ENCODE measurements at places on chromosomes 7 and 10.

DNA sequence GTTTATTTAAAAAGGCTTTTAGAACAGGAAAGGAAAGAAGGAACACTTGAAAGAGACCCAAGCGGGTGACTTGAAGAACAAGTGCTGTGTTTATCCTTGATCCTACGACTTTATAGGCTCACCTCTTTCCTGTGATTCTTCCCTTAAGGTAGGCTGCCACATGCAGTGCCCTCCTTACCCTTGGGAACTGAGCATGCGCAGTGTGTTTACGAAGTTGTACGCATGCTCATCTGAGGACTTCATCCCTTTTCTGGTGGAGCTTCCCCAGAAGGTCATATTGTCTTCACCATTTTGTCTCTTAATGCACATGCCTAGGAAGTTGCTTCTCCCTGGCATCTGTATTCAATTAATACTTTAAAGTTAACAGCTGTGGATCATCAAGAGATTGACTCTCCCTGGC is 49.9 kb upstream of the VOPP1 start:
- no peak for DNase-seq

DNA sequence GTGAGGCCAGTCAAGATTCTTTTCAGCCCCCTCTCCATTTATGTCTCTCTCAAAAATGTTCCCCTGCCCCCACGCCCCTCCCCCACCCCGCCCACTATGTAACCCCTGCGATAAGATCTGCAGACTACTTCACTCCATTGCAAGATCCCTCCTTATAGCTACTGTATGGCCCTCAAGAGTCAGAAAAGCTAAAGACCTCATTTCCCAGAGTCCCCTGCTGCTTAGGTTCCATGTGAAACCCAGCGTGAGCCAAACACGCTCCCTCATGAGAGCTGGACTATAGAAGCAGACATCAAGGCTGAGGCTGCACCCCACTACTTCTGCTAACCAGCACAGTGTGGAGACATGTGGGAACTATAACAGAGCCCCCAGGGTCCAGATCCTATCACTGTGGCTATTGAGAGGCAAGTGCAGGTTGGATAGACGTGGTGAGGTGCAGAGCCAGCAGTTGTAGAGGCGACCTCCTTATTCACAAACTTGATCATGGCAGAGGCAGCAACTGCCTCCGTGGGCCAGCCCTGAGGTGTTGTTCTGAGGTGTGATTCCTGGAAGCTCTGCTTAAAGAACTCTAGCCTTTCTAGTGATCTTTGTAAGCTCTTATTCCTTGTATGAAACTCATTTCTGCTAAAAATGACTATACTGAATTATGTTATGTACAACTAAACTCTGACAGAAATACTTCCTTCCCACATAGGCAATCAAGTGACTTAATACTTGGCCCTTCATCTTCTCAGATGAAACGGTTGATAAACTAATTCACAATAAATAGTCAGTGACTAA is 117.0 kb upstream of the ARID5B start:
- no peak for DNase-seq

DNA sequence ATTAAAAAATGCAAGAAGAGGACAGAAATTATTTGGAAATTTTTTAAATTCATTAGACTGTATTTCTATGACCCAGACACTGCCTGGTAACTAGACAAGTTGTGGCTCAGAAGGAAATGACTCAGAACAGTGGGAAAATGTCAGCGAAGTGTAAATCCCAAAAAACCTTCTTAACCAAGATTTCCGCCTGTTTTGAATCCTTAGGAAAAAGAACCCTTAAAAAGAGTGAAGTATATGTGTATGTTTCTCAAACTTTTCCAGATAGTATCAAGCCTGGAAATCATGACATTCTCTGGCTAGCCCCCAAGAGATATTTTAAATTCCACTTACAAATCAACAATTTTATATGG is 42.7 kb upstream of the PLXNA4 start:
- no peak for DNase-seq

DNA sequence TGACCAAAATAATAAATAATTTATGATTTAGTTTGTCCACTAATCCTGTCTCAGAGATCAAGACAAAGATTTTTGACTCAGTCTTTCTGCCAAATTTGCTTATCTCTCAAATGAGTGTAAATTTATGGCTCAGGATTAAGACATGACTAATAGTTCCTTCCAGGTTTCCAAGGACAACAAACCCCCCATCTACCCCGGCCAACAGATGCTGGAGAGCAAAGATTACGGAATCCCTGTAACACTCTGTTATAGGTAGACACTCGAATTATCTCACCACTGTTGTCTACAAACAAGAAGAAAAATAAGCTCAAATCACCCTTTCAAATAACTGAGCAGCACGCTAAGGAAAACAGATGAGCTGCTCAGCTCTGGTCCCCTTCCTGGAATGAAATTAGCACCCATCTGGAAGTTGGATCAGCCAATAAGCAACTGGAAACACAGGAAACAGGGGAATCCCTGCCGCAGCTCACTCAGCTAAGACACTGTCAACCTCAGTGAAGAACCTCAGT is 56.8 kb upstream of the SVIL start:
- DNase-seq, result no peak

GRCh38 chr7:56062382-56062781 is 1.7 kb upstream of the SUMF2 start:
- no peak for DNase-seq

DNA sequence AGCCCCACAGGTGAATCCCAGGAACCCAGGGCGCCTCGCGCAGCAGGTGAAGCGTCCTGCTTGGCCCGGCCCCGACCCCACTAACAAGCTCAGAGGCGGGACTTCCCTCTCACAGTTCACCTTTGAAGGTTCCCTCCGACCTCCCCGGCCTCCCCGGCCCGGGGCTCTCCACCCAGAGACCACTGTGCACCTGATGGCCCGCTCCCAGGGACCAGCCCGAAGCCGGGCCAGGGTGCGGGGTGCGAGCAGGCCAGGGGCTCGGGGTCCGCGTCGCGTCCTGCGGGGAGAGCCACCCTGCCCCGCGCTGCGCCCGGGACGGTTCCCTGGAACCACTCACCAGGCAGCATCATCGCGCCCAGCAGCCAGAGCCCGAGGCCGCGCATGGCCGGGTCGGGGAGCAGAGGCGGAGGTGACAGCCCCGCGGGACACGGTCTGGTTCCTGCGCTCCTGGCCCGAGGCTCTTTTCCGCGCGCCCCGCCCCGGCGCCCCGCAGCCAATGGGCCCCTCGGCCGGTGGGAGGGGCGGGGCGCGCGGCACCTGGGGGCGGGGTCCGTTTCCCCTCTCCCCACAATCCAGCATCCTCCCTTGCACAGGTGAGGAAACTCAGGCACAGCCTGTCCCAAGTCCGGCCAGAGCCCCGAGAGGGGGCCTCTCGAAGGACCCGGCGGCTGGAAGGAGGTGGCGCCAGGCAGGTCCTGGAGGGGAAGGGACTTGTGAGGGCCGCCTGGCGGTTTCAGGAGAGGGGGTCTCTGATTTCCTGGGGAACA is at the start of gene ADAM8:
ADAM8 (minus strand) TSS at position 434 of the 767 bp plus-strand sequence; CDS start at position 383, 51 bp downstream.
- DNase-seq, result no peak

DNA sequence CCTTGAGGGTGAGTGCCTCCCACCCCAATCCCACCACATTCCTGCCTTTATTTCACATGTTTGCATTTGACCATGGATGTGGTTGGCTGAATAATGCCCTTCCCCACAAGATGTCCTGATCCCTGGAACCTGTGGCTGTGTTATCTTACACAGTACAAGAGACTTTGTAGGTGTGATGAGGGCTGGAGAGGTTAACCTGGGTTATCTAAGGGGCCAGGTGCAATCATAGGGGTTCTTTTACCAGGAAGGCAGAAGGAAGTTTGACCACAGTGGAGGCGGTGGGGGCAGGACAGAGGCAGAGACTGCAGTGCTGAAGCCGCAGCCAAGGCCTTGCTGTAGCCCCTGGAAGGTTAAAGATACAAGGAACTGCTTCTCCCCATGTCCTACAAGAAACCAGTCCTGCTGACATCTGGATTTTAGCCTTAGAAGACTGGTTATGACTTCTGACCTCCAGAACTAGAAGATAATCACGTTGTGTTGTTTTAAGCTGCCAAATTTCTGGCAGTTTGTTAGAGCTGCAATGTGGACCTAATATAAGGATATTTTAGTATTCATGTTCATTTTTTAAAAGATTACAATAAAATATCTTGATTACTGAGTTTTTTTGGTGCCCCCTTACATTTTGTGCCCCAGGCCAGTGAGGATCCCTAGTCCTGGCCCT is 136.6 kb downstream of the ARHGAP22 start:
- DNase-seq, result no peak

GRCh38 chr10:30359373-30360206 is 10.5 kb upstream of the MTPAP start:
- DNase-seq, result peak; percentile 70

DNA sequence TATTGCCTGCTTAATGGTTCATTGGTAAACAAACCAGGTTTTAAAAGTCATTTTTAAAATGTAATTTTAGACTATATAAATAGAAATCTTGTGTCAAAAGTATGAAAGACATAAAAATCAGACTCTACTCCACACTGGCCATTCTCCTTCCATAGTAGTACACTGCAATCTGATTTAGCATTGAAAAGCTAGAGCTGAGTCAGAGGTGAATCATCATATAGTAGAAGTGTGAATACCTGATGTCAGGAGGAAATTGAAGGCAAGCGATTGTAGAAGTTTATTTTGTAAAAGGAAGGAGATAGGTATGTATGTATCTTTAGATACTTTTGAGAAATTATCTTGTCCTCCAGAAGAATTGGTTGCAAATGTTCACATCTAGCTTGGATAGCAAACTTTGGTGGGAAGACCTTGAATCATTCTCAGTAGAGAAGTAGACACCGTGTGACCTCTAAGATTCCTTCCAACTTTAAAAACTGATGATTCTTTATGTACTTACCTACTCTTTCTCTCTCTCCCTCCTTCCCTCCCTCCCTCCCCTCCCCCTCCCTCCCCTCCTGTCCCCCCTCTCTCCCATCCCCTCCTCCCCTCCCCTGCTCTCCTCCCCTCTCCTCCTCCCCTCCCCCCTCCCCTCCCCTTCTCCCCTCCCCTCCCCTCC is 88.1 kb downstream of the BTAF1 start:
- DNase-seq, result no peak

GRCh38 chr10:104065748-104066147 is 19.9 kb downstream of the COL17A1 start:
- DNase-seq, result no peak

- DNase-seq, result no peak
Observed at GRCh38 chr10:95788830-95789229, 32.9 kb downstream of the ENTPD1 start.

DNA sequence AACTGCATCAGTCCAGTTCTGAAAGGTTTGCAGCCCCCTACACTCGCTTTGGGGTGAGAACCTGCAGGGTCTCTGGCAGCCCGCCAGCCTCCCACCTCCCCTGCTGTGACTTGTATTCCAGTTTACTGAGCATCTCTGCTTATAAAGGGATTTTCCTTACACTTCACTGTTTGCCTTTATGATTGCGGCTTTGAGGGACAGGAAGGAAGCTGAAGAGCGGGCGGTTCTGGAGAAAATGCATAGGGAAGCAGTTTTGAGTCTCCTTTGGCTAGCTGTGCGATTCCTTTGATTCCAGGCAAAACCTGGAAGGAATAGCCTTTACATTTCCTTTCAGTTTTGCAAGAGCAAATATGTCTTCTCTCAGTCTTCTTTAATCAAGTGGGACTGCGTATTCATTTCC is 65.0 kb upstream of the TRIM8 start:
- DNase-seq, result no peak

DNA sequence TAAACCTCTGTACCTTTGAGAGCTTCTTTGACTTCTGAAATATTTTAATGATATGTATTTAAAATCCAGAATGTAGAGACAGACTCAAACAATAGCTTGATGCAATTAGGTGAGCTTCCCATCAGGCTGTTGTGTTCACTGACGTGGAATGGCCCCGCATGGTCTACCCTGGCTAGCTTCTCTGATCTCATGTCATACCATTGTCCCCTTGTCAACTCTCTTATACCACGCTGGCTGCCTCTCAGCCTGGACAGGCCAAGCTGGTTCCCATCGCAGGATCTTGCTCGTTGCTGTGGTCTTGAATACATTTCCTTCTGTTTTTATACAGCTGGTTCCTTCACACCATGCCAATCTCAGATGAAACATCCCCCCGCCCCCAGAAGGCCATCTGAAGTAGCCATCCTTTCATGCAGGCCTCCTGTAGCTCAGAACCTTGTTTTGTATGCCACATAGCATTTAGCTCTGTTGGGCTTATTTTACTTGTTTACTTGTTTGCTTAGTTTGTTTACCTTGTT is 84.2 kb downstream of the FANK1 start:
- no peak for DNase-seq

DNA sequence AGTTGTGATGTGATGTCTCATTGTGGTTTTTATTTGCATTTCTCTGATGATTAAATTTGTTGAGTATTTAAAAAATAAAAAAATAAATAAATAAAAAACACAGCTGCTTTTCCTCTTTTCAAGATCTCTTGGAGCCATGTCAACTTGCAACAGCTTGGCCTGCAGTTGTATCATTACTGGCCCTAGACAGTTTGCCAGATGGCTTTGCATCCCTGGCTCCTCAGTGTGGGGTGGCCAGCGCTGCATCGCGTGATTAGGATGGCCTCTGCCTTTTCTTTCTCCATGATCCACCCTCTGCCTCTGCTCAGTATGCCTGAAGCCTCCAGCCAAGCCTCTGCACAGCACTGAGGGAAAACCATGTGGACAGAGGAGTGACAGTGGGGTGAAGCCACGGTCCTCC is 96.8 kb downstream of the PPP1R3C start:
- no peak for DNase-seq

- DNase-seq, result no peak
Observed at GRCh38 chr7:35454575-35455385, 200.9 kb upstream of the TBX20 start.

DNA sequence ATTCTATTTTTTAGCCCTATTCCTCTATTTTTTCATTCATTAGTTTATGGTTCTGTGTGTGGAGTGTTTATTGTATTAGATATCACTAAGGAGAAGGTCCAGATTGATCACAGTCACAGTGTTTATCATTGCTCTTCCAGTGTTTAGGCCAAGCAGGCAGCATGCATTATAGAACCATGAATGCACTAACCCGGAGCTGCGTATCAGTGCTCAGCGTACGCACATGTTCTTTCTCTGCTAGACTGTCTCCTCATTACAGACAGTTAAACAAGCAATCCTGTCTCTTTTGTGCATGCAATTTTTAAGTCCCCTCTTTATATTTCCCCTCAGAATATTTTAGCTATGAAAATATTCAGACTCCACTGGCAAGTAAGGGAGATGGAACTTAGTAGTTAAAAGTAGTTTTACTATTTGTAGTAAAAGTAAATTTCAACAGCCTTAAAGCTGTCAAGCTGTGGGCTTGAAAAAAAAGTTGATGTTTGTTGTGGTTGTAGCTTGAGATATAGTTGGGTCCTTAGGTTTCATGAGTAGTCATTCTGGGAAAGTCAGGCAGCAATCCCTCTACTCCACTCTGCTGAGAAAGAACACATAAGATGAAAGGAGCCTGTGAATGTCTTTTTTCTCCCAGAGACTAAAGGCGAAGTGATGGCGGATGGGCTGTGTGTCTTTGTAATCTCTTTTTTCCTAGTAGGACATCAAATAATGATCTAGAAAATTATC is 260.4 kb downstream of the CDK14 start:
- no peak for DNase-seq

Measured in HuH-7.5 (cell line).